Activated naive CD4-positive, alpha-beta T cell treated with anti-CD3 and anti-CD28 coated beads, Interleukin-2, amount 50 U/mL, for 16 hours (primary cell): ENCODE measurements at places on chromosomes 13 and 19.
A peak's percentile ranks its signal among the peaks of the same experiment; 100 is the strongest.

DNA sequence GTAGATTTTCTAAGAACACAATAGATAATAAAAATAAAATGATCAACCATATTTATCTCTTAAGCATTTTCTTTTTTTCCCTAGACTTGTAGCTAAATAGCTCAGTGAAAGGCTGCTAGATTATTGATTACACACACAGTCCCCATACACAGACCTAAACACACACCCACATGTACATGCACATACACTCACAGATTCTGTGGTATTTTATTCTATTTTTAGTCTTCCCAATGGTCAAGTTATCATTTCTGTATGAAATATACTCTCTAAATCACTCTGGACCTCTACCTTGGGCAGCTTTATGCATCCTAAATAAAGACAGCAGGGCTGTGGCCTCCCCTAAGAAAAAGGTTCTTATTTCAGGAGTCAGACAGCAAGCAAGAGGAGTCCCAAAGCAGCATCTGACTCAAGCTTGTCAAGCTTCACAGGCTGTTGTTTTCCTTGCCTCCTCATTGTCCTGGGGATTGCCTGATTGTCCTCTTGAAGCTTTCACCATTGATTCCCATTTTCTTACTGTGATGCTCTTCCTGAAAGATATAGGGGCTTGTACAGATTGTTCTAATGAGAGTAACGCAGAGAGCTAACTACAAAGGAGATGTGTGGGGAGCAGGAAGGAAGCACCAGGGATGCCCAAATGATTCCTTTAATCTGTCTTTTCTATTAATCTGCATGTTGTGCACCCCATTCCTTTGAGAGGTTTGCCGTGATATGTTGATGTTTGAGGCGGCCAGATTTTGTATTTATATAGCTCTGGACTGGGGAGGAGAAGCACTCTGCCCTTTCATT, 986.5 kb downstream of the PCDH17 start:
- no peak for DNase-seq

DNA sequence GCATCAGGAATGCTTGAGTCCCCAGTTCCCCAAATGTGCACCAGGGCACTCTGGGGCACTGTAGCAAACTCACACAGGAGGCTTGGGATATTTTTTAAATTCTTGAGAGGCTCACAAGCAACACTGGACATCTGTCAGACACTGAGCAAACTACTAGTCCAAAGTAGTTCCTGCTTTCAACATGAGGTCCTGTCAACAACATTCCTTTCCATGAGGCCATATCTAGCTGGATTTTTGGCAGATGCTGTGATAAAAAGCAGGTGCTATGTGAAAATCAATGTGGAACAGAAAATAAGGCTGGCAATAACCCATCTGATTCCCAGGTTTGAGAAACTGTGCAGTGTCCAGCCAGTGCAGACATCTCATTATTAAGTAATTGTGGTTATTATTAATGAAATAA, 50.5 kb downstream of the STARD13 start:
- no peak for DNase-seq

DNA sequence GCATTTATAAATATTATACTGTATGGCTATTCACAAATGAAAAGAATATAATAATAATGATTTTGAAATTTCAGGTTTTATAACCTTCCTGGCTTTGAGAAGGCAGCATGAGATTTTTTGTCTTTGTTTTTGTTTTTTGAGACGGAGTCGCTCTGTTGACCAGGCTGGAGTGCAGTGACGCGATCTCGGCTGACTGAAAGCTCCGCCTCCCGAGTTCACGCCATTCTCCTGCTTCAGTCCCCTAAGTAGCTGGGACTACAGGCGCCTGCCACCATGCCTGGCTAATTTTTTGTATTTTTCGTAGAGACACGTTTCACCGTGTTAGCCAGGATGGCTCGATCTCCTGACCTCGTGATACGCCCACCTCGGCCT, 64.1 kb downstream of the ZNF429 start:
- DNase-seq = peak; percentile 41

- peak; percentile 53 for DNase-seq
Measured at GRCh38 chr19:18119717-18120105, 22.1 kb downstream of the MAST3 start.

DNA sequence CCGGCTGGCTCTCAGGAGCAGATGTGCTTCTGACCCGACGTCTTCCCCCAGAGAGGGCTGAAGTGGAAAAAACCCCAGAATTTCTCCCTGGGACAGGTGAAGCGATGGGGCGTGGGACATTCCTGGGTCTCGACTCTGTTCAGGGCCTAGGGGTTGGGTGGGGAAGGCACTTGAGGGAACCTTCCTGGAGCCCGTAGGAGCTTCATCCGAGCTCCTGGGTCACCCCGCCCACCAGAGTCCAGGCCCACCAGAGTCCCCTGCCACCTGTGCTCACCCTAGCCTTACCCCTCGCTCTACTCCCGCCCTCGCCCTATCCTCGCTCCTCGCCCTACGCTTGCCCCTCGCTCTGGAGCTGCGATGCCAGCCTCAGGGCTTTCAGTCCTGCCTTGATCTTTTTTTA, 23.2 kb downstream of the EPN1 start:
- no peak for DNase-seq

DNA sequence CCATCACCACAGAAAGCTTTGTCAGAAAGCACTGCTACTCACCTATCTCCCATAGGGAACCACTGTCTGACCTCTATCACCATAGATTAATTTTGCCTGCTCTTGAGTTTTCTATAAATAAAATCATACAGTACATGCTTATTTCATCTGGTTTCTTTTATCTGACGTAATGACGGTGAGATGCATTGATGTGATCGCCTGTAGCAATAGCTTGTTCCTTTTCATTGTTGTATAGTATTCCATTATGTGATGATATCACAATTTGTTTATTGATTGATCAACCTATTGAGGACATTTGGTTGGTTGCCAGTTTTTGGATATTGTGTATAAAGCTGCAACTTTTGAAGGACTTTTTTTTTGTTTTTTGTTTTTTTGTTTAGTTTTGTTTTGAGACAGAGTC, 51.9 kb upstream of the ADGRE1 start:
- DNase-seq = no peak

DNA sequence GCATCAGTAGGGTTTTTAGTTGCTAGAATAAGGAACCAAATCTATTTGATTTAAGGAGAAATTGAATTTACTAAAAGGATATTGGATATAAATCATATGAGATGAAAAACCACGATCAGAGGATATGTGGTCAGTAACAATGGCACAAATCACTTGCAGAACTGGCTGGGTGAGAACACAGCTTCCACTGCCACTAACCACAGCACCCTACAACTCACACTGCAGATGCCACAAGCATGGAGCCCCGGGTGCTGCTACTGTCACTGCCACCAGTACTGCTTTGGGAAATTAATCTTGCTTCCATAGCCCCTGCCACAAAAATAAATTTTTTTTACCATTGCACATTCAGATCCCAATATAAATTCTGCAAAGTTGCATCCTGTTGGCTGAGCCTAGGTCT, 40.6 kb upstream of the KLF12 start:
- no peak for DNase-seq

DNA sequence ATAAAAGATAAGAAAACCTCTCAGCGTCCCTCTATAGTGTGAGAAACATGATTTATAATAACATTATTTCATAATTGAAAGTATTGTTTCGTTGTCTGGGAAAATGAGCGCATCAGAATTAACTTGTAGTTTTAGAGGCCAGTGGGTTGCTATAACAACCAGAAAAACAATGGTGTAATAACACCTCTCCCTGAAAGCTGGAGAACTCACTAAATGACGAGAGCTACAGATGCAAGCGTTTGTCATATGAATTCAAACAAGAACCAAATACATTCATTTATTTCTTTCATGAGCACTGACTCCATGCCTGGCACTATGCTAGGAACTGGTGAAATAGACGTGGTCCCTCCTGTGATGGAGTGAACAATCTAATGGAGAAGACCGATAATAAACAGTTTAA, 16.3 kb downstream of the KBTBD7 start:
- no peak for DNase-seq

DNA sequence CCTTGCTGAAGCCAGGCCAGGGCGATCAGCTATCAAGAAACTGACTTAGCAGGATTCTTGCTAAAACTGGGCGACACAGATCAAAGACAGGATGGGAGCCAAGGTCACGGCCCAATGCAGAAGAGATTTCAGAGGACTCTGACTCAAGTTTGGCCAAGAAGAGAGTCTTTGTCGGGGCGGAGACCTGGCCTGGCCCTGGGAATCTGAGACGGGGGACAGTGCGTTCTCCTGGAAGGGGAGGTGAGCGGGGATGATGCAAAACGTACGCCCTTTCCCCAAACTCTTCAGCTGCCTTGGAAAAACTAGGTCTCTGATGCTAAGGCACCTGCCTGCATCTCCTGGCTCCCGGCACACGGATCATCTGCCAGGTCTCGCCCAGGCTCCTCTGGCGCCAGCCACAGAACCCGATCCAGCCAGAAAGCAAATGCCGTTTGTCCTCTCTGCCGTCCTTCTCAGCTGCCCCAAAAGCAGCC, 9.8 kb downstream of the MVB12A start:
- no peak for DNase-seq

DNA sequence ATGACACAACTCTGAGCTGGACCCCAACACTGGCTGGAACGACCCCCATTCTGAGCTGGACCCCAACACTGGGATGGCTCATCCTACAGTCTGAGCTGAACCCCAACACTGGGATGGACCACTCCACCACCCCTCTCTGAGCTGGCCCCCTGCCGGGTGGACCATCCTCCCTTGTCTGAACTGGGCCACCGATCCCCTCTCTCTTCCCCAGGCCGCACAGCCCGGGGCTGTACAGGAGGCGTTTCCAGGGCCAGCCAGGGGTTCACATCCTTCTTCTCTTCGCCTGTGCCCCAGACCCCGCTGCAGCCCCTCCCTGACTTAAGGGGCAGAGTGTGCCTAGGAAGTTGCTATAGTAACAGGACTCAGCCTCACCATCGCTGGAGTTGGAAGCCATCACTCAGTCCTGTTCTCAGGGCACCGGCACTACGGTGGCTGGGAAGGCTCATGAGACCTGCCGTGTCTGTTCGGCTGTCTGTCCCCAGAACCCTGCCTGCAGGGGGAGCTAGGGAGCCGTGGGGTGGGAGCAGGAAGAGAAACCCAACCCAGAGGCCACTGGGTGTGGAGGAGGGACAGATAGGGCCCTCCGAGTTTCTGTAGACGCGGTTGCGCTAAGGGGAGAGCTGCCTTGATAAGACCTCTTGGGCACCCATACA, 3.7 kb downstream of the PRKACA start:
- peak; percentile 59 for DNase-seq
